ENCODE measurements at places on chromosomes 6 and 20.

DNA sequence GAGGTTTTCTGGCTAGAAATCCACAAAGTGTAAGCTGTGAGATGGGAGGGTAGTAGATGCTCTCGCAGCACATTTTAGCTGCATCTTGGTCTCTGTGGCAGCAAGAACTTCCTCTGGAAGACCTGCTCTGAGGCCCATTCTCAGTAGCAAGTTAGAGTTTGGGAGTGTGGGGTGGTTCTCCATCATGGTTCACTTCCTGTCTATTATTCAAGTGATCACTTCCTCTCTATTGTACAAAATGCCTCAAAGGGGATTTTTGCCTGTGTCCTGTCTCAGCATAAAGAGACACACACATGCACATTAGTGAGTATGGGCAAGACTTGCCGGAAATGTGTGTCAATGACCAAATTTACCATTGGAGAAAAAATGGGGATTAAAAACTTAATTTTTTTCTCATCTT lies 42.5 kb downstream of the LYRM2 start:
- DNase-seq: no peak

GRCh38 chr20:61765081-61765870 lies 300.4 kb downstream of the TAF4 start:
- no peak for DNase-seq

DNA sequence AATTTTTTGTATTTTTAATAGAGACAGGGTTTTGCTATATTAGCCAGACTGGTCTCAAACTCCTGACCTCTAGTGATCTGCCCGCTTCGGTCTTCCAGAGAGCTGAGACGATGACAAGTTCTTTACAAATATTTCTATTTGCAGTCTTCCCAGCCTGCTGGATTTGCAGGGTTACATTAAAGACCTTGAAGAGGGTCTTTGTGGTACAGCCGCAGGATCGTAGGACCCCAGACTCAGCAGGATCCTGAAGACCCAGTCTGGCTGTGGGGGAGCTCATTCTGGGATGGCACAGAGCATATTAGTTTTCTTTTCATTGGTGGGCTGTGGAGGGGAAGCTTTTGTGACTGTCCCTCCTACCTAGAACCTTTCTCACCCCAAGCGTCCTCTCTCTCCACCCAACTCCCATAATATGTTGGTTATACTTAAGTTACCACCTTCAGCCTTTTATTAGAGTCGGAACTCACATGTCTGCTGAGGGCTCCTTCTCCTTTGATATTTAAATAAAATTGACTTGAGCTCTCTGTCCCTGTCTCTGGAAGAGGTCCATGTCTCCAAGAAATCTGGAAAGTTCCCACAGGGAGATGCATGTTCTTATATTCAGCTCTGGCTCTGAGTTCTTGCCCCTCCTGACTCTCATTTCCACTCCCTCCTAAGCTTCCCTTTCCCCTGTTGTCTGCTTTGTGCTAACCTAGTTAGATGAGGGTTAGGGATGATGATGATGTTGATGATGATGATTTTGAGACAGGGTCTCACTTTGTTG lies 72.0 kb downstream of the TIAM2 start:
- DNase-seq: no peak

DNA sequence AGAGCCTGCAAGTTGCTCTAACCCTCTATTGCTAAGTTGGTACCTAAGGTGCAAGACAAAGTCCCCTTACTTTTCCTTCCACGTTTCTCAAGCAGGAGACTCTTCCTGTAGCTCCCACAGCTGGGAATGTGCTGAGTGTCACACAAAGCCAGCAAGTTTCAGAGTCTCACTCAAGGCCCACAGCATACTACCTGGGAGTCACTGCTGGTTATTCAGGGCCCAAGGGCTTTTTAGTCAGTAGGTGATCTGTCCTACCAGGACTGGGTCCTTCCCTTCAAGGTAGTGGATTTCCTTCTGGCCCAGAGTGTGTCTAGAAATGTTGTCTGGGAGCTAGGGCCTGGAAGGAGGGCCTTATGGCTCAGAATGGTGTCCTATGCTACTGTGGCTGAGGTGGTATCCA lies 261.9 kb upstream of the CITED2 start:
- DNase-seq: no peak

GRCh38 chr6:31763619-31763940 lies 1.1 kb downstream of the SAPCD1 start:
- DNase-seq: no peak

DNA sequence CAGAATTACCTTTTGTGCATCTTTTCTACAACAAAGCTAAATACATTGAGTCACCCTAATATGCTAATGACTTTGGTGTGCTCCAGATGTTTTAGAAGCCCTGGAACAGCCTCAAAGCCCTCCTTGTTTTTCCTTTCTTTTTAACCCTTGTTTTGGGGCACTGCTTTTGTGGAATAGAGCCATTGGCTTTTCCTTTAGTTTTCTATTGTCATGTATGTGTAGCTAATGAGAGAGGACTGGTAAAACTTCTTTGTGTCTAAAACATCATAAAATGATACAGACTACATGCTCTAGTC lies 158.8 kb downstream of the JARID2 start:
- no peak for DNase-seq

GRCh38 chr20:47274401-47275108 lies 81.9 kb downstream of the ZMYND8 start:
- no peak for DNase-seq

- DNase-seq: peak; percentile 50
Measured at GRCh38 chr6:37303891-37304503, 46.1 kb upstream of the TMEM217 start.

DNA sequence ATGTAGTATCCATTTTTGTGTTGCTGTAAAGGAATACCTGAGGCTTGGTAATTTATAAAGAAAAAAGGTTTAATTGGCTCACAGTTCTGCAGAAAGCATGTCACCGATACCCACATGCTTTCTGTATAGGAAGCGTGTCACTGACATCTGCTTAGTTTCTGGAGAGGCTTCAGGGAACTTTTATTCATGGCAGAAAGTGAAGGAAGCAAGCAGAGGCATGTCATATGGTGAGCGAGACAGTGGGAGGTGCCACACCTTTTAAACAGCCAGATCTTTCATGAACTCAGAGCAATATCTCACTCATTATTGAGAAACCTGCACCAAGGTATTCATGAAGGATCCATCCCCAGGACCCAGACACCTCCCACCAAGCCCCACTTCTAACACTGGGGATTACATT lies 3.5 kb downstream of the SUMO4 start:
- no peak for DNase-seq

- DNase-seq: no peak
Measured at GRCh38 chr6:135008941-135009290, 45.7 kb downstream of the HBS1L start.

DNA sequence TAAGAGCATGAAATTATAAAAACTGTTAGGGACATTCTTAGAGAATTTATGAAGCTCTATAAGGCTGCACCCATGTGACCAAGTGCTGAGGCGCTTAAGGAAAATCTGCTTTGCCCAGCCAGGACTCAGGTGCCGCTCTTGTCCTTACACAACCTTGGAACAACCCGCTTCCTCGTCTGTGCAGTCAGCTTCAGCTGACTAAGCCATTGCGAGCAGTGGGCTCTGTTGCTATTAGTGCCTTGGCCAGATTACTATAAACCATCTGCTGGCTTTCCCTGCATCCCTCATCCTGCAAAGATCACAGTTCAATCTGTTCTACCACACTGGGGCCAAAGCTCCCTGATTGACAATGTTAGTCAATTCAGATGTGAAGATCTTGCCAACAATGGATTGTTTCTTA lies 89.1 kb upstream of the E2F3 start:
- no peak for DNase-seq

- DNase-seq: no peak
Measured at GRCh38 chr6:124254941-124255685, 451.4 kb downstream of the NKAIN2 start.

DNA sequence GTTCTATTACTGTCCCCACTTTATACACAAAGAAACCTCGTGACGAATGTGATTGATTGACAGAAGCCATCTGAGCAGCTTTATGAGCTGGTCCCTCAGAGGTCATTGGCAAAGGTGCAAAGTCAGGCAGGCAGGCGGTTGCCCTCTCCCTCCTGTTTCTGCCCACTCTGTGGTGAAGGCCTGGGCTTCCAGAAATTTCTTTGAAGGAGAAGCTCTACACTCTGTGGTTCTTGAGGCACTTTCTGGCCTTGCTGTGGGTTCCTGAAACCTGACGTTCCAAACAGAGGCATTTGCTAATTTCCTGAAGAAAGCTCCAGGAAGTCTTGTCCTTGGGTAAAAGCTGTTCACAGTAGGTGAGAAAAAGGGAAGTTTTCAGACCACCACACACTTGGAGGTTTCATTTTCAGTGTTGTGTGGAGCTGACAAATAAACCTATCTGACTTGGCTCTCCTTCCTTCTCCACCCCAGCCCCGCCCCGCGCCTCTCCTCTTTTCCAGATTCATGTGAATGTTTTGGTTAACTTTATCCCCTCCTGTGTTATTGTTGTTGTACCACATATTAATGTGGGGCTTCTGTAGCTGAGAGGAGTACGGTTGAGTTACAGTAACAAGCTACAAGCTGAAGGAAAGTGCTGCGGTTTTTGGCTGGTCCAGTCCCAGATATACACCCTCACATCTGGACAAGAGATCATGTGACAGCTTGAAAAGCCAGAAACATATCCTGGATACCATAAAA lies 274.1 kb downstream of the CLIC5 start:
- no peak for DNase-seq

DNA sequence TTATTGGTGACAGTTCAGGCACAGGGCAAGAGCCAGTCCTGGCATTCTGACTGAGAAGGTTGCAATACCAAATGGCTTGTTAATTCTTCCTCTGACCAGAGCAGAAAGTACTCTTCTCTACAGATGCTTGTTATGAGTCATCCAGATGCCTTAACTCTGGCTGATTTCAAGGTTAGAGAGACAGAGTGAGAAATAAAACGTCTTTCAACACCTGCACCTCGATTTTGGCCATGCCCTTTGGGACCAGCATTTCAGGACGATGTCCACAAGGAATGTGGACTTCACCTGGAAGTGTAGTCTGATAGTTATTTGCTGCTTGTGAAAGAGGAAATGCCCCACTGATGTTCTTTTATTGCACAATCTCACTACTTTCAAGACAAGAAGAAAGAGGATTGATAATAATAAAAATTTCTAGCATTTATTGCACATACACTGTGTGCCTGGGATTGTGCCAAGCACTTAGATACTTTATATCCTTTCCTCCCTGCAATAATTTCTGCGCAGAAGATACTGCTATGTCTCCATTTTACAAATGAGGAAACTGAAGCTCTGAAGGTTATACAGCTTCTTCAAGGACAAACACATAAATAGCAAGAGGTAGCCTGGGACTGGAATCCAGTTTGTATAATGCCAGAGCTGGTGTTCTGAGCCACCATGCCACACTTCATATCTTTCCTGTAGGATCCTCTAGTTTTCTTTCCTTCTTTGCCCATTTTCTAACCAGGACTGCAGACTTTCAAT lies 33.5 kb upstream of the MCM3 start:
- DNase-seq: no peak

- no peak for DNase-seq
Measured at GRCh38 chr6:136639702-136640101, 89.5 kb upstream of the MAP7 start.

DNA sequence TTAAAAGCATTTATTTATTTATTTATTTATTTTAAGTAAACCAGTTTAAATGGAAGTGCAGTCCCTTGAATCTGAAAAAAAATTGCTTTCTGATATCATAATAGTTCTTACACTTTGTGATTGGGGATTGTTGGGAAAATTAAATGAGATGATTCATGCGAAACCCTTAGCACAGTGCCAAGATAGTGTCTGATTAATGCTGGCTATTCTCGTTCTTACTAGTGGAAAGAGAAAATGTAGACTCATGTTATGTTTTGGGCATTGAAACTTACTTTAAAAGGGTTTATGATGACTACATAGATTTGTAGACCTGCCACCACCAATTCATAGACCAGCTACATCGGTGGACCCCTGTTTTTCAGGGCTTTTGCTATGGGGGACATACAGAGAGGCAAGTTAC lies 229.2 kb upstream of the ZFP64 start:
- DNase-seq: no peak

DNA sequence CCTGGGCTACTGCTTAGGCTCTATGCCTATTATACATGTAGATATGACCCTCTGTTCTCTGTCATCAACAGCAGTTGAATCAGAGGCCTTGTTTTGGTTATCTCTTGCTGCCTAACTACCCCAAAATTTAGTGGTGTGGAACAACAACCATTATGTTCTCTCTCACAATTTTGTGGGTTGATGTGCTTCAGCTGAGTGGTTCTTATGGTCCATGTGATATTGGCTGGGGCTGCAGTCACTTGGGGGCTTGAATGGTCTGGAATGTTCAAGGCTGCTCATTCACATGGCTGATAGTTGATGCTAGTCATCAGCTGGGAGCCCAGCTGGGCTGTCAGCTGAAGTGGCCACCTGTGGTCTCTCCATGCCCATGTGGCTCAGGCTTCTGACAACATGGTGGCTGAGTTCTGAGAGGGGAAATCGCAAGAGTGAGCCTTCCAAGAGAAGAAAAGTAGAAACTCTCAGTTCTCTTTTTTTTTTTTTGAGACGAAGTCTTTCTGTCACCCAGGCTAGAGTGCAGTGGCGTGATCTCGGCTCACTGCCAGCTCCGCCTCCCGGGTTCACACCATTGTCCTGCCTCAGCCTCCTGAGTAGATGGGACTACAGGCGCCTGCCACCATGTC lies 47.8 kb downstream of the SHLD1 start:
- no peak for DNase-seq

DNA sequence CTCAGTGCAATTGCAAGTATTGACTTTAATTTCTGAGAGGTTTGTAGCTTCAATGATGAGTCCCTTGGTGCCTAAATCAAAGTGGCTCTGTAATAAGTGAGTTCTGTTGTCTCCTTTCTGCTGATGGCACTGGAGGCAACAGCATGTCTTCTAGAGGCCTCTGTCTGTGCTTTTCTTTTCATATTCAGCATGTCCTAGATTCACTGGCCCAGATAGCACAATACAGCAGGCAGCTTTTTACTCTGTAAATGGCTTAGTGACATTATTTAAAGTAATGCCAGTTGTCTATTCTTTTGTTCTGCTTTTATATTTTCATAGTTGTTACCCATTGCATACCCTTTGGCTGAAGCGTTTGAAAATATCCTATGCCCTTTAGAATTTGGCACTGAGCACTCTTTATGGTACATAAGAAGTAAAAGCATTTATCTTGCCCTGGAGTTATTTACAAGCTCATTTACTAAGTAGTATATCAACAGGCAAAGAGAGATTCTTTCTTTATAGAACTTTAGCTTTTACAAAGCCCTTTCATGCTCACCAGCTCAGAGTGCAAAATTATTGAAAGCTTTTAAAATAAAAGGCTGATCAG lies 271.5 kb upstream of the KCNQ5 start:
- no peak for DNase-seq

- no peak for DNase-seq
Measured at GRCh38 chr6:16374461-16375200, 136.2 kb downstream of the GMPR start.

GRCh38 chr20:46255440-46256104 lies 52.7 kb downstream of the CDH22 start:
- peak; percentile 68 for DNase-seq
